RWPE2 (cell line): ENCODE measurements at places on chromosomes 13 and 19.

DNA sequence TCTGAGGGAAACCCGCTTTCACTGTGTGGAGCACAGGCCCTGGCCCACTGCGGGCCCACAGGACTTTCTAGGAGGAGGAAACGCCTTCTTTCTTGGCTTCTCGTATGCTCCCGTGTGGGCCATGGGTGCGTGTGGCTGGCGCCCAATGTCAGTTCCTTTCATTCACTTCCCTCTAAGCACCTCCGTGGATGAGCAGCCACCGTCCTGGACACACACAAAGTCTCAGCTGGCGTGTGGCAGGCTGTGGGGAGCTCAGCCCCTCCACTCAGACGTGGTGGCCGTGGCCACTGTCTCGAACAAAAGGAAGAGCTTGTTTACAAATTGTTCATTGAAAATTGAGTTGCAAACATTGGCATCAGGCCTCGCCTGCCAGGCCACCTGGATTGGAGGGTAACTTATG is 240.0 kb upstream of the SGCG start:
- no peak for DNase-seq

GRCh38 chr19:33766623-33767022 is 30.0 kb upstream of the KCTD15 start:
- no peak for DNase-seq

DNA sequence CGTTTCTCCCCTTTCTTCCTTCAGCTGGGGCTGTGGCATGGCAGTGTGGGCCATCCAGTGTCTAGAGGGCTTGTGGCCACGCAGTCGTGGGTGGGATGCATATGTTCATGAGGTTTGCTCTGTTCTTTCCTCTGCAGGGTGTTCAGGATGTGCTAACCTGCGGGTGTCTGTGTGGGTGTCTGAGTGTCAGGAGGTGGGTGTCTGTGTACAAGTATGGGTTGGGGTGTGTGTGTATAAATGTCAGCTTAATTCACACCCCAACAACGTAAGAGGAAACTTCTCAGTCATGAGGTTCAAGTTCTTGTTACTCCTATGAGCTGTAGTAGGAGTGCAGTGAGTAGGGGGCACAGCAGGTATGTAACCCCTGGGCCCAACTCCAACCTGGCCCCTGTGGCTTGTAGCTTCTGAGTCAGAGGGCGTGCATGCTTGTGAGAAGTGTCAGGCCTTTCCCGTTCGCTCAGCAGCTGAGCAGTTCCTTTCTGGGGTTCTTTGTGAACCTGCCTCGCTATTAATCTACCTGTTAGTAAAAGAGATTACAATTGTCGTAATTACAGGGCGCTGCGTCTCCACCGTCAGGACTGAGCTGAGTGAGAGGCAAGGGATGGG is 49.1 kb downstream of the NFIX start:
- DNase-seq = no peak

- no peak for DNase-seq
Observed at GRCh38 chr13:50561739-50562138, 281.8 kb downstream of the DLEU7 start.

GRCh38 chr19:18743784-18744418 is 47.2 kb downstream of the COMP start:
- DNase-seq = no peak
